Cerebellum (tissue), 4 donors: ENCODE measurements at places on chromosomes 7 and 10. TPM values are rescaled to one million over a fixed set of nuclear protein-coding genes. Genes with fewer than 3 reads are reported as not detected.

GRCh38 chr10:44517635-44518034 lies 132.7 kb upstream of the CXCL12 start:
- no peak for DNase-seq

GRCh38 chr10:83222832-83223742 lies 916.2 kb upstream of the GHITM start:
- DNase-seq = no peak

- no peak for DNase-seq
These were observed 63.1 kb upstream of the CACNA2D1 start for GRCh38 chr7:82506702-82507101.

- no peak for DNase-seq
These were observed 2.6 kb downstream of the NPTX2 start for GRCh38 chr7:98619450-98620321.

- no peak for DNase-seq
These were observed 20.0 kb downstream of the ZNF438 start for GRCh38 chr10:31011665-31012022.

GRCh38 chr10:112402917-112403316 lies 29.0 kb downstream of the ACSL5 start:
- no peak for DNase-seq

GRCh38 chr10:29559996-29560395 lies 74.8 kb downstream of the SVIL start:
- DNase-seq = no peak

GRCh38 chr10:125770844-125771243 lies 4.8 kb downstream of the MMP21 start:
- DNase-seq = no peak

DNA sequence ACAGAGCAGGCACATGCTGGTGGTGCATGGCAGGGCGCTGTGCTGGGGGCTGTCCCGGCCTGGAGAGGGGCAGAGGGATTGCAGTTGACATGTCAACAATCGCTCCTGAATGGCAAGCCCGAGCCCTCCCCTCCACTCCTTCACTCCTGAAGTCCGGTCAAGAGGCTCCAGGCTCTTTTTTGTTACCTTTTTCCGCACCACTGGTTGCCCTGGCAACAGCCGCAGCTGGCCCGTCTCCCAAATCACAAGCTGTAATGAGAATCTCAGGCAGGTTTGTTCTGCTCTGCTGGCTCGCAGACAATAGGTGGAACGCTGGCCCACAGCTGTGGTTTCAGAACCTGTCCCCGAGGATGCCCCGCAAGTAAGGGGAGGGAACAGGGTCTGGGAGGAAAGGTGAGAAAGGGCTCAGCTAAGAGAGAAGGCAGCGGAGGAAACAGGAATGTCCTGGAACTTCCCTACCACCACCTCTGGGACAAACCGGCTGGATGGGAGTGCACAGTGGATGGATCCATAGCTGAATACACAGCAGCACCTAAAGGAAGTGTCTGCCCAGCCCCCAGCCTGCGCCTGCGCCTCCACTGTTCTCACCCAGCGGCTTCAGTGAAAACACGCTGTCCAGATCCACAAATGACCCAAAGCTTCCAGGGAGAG lies 58.9 kb downstream of the CALML3 start:
- no peak for DNase-seq

GRCh38 chr7:55494951-55495350 lies 77.4 kb downstream of the VOPP1 start:
- no peak for DNase-seq

GRCh38 chr7:17146621-17147020 lies 151.8 kb upstream of the AHR start:
- no peak for DNase-seq

GRCh38 chr10:60123668-60124067 lies 217.3 kb upstream of the CCDC6 start:
- no peak for DNase-seq

DNA sequence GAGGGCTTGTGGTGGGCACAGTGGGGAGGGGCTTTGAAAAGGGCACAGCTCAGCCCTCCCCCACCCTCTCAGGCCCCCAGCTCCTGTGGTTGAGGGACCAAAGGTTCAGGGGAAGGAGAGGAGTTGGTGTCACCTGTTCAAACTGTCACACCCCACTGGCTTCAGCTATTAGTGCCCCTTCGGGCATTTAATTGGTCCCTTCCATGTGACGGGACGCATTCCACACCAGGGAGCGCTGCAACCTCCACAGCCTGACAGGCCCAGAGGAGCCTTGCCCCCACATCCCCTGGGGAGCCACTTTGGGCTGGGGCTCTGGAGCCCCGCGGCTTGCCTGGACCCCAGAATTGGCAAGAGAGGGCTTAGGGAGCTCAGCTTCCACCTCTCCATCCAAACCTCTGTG lies 75.7 kb downstream of the C10orf105 start:
- DNase-seq = no peak

- DNase-seq = no peak
These were observed 698.6 kb upstream of the NRP1 start for GRCh38 chr10:34033078-34033477.

DNA sequence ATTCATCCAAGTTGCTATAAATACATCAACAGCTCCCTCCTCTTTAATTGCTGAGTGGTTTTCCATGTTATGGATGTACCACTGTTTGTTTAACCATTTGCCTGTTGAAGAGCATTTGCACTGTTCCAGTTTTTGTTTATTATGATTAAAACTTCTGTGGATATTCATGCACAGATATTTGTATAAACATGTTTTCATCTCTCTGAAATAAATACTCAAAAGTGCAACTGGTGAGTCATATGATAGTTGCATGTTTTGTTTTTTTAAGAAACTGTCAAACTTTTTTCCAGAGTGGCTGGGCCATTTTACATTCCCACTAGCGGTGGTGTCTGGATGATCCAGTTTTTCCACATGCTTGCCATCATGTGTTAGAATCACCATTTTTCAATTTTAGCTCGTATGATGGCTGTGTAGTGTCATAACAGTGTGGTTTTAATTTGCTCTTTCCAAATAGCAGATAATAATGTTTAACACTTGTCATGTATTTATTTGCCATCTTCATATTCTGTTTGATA lies 33.6 kb downstream of the MEOX2 start:
- no peak for DNase-seq

DNA sequence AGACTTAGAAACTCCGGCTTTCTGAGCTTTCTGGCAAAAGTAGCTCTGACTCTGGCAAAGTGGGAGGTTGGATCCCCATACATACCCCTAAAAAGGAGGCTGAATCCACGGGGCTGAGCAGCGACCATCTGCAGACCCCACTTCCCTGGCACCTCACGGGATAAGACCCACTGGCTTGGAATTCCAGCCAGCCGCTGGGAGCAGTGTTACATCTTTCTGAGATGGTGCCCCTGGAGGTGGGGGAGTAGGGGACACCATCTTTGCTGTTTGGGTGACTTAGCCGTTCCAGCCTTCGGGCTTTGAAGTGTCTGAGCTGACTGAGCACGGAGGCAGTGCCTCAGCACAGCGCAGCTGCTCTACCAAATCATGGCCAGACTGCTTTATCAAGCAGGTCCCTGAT lies 45.0 kb upstream of the GRM3 start:
- no peak for DNase-seq

Gene HDAC9
- total RNA-seq = 62.0 TPM

Gene FAM13C
- 66.1 TPM for total RNA-seq

Gene ECD
- 25.7 TPM for total RNA-seq

Gene GARIN1A
- 1.9 TPM for total RNA-seq

Gene MEOX2
- 0.09 TPM for total RNA-seq

Gene SRGN
- total RNA-seq = 12.3 TPM
